ENCODE measurements at places on chromosomes 13 and 19. TPM values are rescaled to one million over a fixed set of nuclear protein-coding genes. Genes with fewer than 3 reads are reported as not detected.

DNA sequence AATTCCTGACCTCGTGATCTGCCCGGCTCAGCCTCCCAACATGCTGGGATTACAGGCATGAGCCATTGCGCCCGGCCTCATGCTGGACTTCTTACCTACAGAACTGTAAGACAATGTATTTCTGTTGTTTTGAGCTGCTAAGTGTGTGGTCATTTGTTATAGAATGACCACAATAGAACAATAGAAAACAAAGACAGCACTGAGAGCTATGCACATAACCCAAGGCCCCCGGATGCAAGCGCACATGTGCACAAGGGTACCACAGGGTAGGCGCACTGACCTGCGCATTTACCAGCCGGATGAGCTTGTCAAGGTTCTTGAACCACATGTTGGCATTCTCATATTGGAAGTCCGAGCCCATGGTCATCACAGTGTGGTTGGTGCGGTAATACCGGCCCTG is 5.6 kb downstream of the MAN2B1 start:
- H3K27ac ChIP-seq, result no peak overlapping the region
- H3K4me3 ChIP-seq, result no peak overlapping the region
- no peaks in the 10 kb centered on the region for H3K27me3 ChIP-seq

EPS8L1 gene
- 48.6 TPM for total RNA-seq

GRCh38 chr19:29681422-29682235 is 16.4 kb downstream of the PLEKHF1 start:
- H3K27ac ChIP-seq, result no peak overlapping the region
- no peaks in the 10 kb centered on the region for H3K27me3 ChIP-seq
- no peaks in the 10 kb centered on the region for H3K4me1 ChIP-seq
- H3K36me3 ChIP-seq, result no peaks in the 10 kb centered on the region
- no peak for DNase-seq
- H3K4me3 ChIP-seq, result no peak overlapping the region

SLITRK5 gene
- 0.35 TPM for total RNA-seq

DNA sequence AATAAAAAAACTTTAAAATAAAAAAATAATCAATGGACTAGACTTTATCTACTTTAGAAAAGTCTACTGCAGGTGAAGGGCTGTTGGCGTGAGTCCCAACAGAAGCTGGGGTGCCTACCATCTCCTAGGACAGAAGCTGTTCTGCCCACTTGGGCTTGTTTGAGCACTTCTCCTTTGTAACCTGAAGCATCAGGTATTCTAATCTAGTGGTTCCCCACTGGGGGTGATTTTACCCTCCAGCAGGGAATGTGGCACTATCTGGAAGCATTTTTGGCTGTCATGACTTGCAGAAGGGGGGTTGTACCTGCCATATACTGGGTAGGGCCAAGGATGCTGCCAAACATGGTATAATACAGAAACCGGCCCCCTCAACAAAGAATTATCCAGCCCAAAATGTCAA is 16.2 kb upstream of the DOCK9 start:
- H3K27ac ChIP-seq, result no peak overlapping the region
- no peaks in the 10 kb centered on the region for H3K27me3 ChIP-seq
- H3K36me3 ChIP-seq, result no peaks in the 10 kb centered on the region
- H3K4me1 ChIP-seq, result peaks cover 4% of the 10 kb centered on the region

ZNF699 gene
- 7.5 TPM for total RNA-seq

GRCh38 chr13:104616990-104617389 is 1550.8 kb upstream of the SLC10A2 start:
- no peaks in the 10 kb centered on the region for H3K27me3 ChIP-seq
- H3K4me1 ChIP-seq, result no peaks in the 10 kb centered on the region
- DNase-seq, result no peak
- H3K36me3 ChIP-seq, result no peaks in the 10 kb centered on the region

DNA sequence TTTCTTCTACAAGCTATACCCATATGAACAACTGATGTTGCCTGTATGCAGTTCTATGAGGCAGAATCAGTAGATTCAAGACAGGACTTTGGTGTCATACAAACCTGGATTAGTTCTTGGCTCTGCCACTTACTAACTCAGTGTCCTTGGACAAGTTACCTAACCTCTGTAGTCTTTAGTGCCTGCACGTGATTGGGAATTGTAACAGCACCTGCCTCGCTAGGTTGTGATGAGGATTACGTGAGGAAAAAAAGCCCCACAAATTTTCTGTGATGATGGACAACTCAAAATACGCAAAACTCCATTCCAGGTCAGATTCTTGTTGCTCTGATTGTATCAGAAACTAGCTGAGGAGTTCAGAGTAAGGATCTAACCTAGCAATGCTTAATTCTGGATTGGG is 89.3 kb downstream of the LRCH1 start:
- H3K27ac ChIP-seq, result no peak overlapping the region
- no peaks in the 10 kb centered on the region for H3K27me3 ChIP-seq
- no peaks in the 10 kb centered on the region for H3K36me3 ChIP-seq

- no peak overlapping the region for H3K27ac ChIP-seq
- no peak overlapping the region for H3K4me3 ChIP-seq
- no peak for DNase-seq
- peaks cover 44% of the 10 kb centered on the region for H3K27me3 ChIP-seq
- no peaks in the 10 kb centered on the region for H3K4me1 ChIP-seq
Measured at GRCh38 chr13:46529216-46529919, 23.6 kb upstream of the LRCH1 start.

CD209 gene
- not detected for total RNA-seq

DNA sequence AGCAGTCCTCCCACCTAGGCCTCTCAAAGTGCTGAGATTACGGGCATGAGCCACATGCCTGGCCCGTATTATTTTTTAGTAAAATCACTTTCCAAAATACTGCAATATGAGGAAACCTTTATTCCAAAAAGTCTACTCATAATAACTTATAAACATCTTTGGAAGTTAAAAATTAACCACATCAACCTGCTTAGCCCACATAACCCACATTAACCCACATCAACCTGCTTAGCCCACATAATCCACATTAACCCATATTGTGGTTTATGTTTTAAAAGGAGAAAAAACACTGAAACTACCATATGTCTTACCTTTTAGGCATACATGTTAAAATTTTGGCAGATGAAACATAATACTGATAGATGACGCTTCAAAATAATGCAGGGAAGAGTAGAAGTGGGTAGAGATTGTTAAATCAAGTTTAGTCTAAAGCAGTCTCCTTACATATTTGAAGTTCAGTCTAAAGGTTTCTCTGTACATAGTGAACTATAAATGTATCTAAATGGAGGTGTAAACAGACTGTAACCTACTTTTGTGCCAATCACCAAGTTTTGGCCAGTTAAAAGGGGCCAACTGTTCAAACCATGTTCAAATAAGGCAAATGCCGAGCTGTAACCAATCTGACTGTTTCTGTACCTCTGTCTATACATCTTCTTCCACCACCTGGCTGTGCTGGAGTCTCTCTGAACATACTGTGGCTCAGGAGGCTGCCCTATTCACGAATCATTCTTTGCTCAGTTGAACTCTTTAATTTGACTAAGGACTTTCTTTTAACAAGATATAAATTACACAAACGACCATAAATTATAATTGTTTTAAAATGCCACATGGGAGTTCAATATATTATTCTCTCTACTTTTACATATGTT is 14.5 kb downstream of the KPNA3 start:
- no peaks in the 10 kb centered on the region for H3K36me3 ChIP-seq
- H3K4me3 ChIP-seq, result no peak overlapping the region
- DNase-seq, result no peak
- H3K4me1 ChIP-seq, result no peaks in the 10 kb centered on the region
- H3K27ac ChIP-seq, result no peak overlapping the region
- H3K27me3 ChIP-seq, result no peaks in the 10 kb centered on the region

- H3K4me1 ChIP-seq, result no peaks in the 10 kb centered on the region
- no peak for DNase-seq
- H3K36me3 ChIP-seq, result no peaks in the 10 kb centered on the region
- no peak overlapping the region for H3K27ac ChIP-seq
Measured at GRCh38 chr13:32205431-32206096, 109.6 kb downstream of the ZAR1L start.

DNA sequence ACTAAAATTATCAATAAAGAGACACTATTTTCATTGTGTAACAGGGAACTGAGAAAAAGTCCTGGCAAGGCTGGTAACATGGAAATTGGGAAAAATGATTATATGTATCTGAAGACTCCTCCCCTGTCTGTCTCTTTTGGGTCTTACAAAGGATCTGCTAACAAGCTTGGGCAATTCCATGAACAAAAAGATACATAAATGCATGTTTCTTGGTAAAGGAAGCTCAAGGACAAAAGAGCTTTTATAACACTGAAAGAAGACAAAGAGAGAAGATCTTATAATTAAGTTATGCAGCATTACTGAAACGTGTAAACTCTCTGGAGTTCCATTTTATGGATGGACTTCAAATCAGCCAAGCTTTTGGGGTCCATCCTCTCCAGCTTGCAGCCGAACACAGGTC is 29.2 kb downstream of the EFNB2 start:
- peaks cover 4% of the 10 kb centered on the region for H3K36me3 ChIP-seq
- no peaks in the 10 kb centered on the region for H3K27me3 ChIP-seq
- H3K4me3 ChIP-seq, result no peak overlapping the region
- DNase-seq, result no peak
- no peaks in the 10 kb centered on the region for H3K4me1 ChIP-seq
- no peak overlapping the region for H3K27ac ChIP-seq

PTGIR gene
- total RNA-seq, result not detected

CBARP gene
- 29.9 TPM for total RNA-seq

DNA sequence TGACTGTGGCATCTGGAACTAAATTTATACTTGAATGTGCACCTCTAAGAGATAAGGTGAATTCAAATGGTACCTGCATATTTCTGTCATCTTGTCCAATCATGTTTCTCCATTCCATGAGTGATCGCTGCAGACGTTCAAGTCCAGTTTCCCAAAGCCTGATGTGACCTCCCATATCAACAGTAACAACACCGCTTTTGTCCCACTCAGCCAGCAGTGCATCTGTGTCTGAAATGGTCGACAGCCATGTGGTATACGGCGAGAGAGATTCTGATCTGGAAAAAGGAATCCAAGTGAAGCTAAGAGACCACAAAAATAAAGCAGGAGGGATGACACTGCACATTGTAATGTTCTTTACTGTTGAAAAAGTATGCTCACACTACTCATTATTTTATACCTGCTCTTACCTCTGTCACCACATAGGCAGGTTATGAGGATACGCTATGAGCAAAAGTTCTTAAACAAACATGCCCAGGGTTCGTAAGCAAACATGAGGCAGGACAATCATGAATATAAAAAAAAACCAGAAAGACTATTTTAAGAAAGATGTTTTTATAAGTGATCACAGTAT is 213.6 kb downstream of the RGCC start:
- H3K4me1 ChIP-seq, result peaks cover 8% of the 10 kb centered on the region
- DNase-seq, result no peak
- H3K27ac ChIP-seq, result no peak overlapping the region
- H3K36me3 ChIP-seq, result peaks cover 5% of the 10 kb centered on the region
- H3K27me3 ChIP-seq, result no peaks in the 10 kb centered on the region

DNA sequence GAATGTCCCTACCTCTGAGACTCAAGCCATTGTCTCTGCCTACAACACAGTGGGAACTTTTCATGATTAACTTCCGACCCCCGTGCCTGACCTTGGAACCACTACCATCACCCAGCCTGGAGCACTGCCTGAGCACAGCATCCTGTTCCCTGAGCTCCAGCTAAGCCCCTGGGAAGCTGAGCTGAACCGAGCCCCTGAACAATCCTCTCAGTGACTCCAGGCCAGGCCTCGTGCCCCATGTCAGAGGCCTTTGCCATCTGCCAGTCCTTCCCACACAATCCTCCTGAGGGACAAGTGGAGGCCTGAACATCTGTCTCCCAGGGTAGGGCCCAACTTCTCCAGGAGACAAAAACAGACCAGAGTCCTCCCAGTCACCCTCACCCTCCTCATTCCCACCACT is 17.5 kb downstream of the CEACAM3 start:
- peaks cover 11% of the 10 kb centered on the region for H3K27me3 ChIP-seq
- no peaks in the 10 kb centered on the region for H3K4me1 ChIP-seq
- no peak overlapping the region for H3K27ac ChIP-seq
- no peak overlapping the region for H3K4me3 ChIP-seq

- H3K27me3 ChIP-seq, result no peaks in the 10 kb centered on the region
- H3K4me1 ChIP-seq, result no peaks in the 10 kb centered on the region
- H3K36me3 ChIP-seq, result no peaks in the 10 kb centered on the region
Measured at GRCh38 chr13:86020351-86021002, 221.3 kb upstream of the SLITRK6 start.

DNA sequence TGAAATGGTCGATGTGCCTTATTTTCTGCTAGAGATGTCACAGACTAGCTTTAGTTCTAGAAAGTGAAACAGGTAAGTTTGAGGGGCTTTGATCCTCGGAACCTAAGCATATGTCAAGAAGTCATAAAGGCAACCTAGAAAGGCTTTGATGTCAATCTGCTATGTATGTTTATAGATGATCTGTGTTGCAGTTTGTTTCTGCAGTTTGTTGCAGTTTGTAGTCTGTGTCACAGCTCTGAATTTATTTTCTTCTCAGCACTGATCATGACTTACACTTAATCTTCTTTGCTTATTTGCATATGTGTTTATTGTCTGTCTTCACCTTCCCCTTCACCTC is 5.9 kb downstream of the LSM14A start:
- peaks cover 69% of the 10 kb centered on the region for H3K36me3 ChIP-seq
- no peak overlapping the region for H3K27ac ChIP-seq
- no peaks in the 10 kb centered on the region for H3K4me1 ChIP-seq

GRCh38 chr13:27022571-27023311 is 148.9 kb downstream of the USP12 start:
- H3K27ac ChIP-seq, result no peak overlapping the region
- no peak overlapping the region for H3K4me3 ChIP-seq
- no peaks in the 10 kb centered on the region for H3K36me3 ChIP-seq
- DNase-seq, result peak; percentile 49
- H3K4me1 ChIP-seq, result peaks cover 15% of the 10 kb centered on the region

C13orf42 gene
- total RNA-seq, result 17.6 TPM

GAPDHS gene
- not detected for total RNA-seq

ETV2 gene
- total RNA-seq, result 1.2 TPM

RCBTB2 gene
- 7.3 TPM for total RNA-seq

MBD3L3 gene
- total RNA-seq, result not detected

ACP7 gene
- not detected for total RNA-seq

DNA sequence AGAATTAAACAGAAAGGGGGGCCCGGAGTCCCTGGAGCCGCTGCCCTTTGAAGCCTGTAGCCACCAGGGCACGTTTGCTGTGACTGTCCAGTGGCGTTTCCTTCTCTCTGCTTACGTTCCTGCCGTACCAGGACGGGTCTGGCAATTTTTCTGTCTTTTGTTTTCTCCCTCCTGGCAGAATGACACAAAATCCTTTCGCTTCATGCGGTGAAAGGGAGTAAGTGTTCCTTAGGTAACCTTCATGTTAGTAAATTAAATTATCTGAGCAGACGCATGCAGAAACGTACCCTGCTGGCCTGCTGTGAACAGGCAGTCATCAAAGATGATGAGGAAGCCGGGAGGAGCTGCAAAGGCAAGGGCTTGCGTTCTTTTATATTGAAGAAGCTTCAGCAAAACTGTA is 299.3 kb upstream of the ARGLU1 start:
- H3K4me3 ChIP-seq, result no peak overlapping the region
- H3K27me3 ChIP-seq, result no peaks in the 10 kb centered on the region
- DNase-seq, result no peak
- H3K36me3 ChIP-seq, result no peaks in the 10 kb centered on the region
- peak overlapping the region; percentile 44 for H3K27ac ChIP-seq
- no peaks in the 10 kb centered on the region for H3K4me1 ChIP-seq

- no peaks in the 10 kb centered on the region for H3K4me1 ChIP-seq
- H3K4me3 ChIP-seq, result no peak overlapping the region
- H3K36me3 ChIP-seq, result no peaks in the 10 kb centered on the region
- H3K27ac ChIP-seq, result no peak overlapping the region
Measured at GRCh38 chr13:48808683-48809082, 155.0 kb downstream of the CYSLTR2 start.

Data from endodermal cell (in vitro differentiated cells).